ENCODE measurements at places on chromosomes 11 and 22.

- no peak for DNase-seq
Observed at GRCh38 chr11:101803651-101804050, 111.2 kb upstream of the CEP126 start.

DNA sequence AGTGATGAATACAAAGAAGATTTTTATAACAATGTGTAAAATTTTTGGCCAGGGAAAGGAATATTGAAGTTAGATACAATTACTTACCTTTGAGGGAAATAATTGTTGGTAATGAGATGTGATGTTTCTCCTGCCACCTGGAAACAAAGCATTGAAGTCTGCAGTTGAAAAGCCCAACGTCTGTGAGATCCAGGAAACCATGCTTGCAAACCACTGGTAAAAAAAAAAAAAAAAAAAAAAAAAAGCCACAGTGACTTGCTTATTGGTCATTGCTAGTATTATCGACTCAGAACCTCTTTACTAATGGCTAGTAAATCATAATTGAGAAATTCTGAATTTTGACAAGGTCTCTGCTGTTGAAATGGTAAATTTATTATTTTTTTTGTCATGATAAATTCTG, 5.3 kb downstream of the BIRC3 start:
- no peak for DNase-seq

- DNase-seq = no peak
Observed at GRCh38 chr11:97684486-97685439, 1295.0 kb downstream of the JRKL start.

- no peak for DNase-seq
Observed at GRCh38 chr22:39475902-39476301, 19.1 kb downstream of the MGAT3 start.

GRCh38 chr22:20650294-20651207, 123.4 kb upstream of the SERPIND1 start:
- no peak for DNase-seq

DNA sequence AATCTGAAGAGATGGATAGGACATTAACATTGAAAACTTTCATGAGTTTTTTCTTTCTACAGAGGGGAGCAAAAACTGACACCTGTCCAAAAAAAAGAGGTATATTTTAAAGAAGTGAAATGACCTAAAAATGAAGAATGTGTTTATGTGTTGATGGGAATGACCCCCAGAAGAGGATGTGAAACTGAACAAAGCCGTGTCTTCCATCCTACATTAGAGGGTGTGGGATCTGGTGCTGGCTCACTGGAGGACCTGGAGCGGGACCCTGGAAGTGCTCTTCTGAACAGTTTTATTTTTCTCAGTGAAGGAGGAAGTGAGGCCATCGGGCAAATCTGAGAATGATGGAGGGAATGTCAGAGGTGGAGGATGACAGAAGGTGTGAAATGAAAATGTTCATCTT, 470.1 kb downstream of the NTM start:
- DNase-seq = no peak

GRCh38 chr22:17734187-17734586, 40.1 kb downstream of the BID start:
- no peak for DNase-seq

GRCh38 chr11:115459563-115459962, 44.7 kb downstream of the CADM1 start:
- DNase-seq = peak; percentile 82

GRCh38 chr11:15605094-15605493, 490.4 kb downstream of the INSC start:
- no peak for DNase-seq

DNA sequence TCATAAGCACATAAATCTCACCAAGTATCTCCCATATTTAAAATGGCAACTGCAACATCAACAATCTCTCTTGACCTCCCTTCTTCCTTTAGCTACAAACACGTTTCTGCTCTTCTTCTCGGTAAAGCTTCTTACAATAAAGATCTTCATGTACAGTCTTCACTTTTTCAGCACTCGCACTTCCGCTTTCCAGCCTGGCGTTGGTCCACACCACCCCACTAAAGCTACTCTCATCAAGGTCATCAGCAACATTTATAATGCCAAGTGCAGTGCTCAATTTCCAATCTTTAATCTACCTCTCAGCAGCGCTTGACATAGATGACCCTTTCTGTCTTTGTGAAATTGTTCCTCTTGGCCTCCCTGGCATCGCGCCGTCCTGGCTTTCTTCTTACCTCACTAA, 33.6 kb downstream of the NTM start:
- DNase-seq = no peak

- no peak for DNase-seq
Observed at GRCh38 chr11:19872512-19873145, 160.0 kb downstream of the NAV2 start.

- DNase-seq = peak; percentile 92
Observed at GRCh38 chr11:109033627-109034338, 368.9 kb downstream of the DDX10 start.

DNA sequence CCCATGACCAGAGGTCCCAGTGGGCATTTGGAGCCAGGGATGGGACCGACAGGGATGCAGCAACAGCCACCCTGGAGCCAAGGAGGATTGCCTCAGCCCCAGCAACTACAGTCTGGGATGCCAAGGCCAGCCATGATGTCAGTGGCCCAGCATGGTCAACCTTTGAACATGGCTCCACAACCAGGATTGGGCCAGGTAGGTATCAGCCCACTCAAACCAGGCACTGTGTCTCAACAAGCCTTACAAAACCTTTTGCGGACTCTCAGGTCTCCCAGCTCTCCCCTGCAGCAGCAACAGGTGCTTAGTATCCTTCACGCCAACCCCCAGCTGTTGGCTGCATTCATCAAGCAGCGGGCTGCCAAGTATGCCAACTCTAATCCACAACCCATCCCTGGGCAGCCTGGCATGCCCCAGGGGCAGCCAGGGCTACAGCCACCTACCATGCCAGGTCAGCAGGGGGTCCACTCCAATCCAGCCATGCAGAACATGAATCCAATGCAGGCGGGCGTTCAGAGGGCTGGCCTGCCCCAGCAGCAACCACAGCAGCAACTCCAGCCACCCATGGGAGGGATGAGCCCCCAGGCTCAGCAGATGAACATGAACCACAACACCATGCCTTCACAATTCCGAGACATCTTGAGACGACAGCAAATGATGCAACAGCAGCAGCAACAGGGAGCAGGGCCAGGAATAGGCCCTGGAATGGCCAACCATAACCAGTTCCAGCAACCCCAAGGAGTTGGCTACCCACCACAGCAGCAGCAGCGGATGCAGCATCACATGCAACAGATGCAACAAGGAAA, 27.3 kb upstream of the L3MBTL2 start:
- no peak for DNase-seq

GRCh38 chr11:83127310-83127637, 29.7 kb upstream of the PCF11 start:
- DNase-seq = no peak

- DNase-seq = no peak
Observed at GRCh38 chr11:125457814-125458343, 38.2 kb downstream of the FEZ1 start.

GRCh38 chr11:69919659-69920344, 100.6 kb upstream of the FGF3 start:
- no peak for DNase-seq
